ENCODE measurements at places on chromosomes 2 and 18.

GRCh38 chr2:239712755-239713154, 311.9 kb upstream of the HDAC4 start:
- no peak for DNase-seq

DNA sequence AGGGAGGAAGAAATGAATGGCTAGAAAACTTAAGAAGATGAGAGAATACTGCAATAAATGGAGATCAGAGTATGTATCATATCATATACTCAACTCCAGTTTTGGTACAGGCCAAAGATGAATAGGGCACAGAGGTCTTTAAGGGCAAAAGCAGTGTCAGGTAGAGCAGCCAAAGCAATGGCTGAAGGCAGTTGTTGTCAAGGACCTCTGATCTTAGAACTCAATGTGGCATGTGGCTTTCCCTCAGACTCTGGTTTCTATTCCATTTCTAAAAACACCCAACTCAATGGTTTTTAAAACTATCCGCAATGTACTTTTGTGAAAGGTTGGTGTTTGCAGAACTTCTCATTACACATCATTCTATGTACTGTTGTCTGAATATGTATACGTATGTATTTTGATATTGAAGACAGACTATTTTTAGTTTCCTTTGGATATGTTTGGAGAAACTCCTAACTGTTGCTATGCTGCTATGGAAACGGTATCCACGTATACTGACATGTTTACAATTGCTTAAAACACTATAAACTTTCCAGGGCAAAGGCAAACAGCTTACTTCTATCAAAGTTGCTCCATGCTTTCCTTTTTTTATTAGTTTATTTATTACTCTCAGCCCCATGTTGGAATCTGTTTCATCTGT, 58.1 kb upstream of the PELI1 start:
- DNase-seq = no peak

DNA sequence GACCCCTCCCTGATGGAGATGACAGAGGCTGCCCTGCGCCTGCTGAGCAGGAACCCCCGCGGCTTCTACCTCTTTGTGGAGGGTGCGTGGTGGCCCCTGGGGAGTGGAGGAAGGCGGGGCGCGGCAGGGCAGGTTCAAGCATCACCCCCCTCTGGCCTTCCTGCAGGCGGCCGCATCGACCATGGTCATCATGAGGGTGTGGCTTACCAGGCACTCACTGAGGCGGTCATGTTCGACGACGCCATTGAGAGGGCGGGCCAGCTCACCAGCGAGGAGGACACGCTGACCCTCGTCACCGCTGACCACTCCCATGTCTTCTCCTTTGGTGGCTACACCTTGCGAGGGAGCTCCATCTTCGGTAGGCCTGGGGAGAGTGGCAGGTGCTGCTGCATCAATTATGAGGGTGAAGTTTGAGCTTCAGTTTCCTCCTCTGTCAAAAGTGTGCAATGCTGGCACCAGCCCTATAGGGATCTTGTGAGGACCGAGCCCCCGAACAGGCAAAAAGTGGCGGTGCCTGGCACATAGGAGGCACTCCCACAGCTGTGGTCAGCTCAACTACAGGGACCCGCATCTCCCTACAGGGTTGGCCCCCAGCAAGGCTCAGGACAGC, 2.2 kb downstream of the ALPI start:
- DNase-seq = no peak

DNA sequence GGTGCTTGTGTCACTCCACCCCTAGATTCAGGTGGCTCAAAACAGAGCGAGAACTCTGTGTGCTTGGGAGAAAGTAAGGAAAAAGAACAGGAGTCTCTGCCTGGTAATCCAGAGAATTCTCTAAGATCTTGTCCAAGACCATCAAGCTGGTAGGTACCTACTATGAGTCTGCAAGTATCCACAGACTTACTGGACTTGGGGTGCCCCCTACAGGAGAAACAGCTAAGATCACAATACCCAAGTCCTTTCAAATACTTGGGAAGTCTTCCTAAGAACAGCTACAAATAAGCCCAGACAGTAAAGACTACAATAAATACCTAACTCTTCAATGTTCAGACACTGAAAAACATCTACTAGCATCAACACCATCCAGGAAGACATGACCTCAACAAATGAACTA, 1143.6 kb upstream of the ACVR2A start:
- DNase-seq = peak; percentile 26

GRCh38 chr18:28198620-28199019, 21.7 kb upstream of the CDH2 start:
- no peak for DNase-seq

GRCh38 chr2:79596403-79596802, 83.6 kb downstream of the CTNNA2 start:
- DNase-seq = no peak

DNA sequence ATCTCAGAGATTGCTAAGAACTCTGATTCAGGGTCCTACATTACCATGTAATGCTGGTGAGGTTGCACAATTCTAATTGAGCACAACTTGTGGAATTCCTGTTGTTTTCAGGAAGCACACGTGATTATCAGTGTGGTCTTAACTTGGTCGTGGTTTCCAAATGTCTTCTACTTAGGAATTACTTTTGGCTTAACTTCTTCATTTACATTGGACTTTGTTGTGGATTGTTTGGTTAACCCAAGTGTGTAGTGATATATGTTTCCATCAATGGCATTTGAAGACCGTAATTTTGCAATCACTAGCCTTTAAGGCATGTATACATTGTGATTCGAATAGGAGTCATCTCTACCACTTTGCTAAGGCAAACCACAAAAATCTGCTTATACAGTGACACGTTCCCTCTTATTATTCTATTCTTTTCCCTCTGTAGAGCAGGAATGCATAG, 373.3 kb downstream of the IRS1 start:
- no peak for DNase-seq

GRCh38 chr2:37621199-37621598, 50.2 kb downstream of the CDC42EP3 start:
- no peak for DNase-seq

Data from hematopoietic multipotent progenitor cell treated with erythropoietin and hydrocortisone succinate and interleukin-3 and kit ligand, for 8 days (in vitro differentiated cells).